ENCODE measurements at places on chromosomes 12 and 14.

DNA sequence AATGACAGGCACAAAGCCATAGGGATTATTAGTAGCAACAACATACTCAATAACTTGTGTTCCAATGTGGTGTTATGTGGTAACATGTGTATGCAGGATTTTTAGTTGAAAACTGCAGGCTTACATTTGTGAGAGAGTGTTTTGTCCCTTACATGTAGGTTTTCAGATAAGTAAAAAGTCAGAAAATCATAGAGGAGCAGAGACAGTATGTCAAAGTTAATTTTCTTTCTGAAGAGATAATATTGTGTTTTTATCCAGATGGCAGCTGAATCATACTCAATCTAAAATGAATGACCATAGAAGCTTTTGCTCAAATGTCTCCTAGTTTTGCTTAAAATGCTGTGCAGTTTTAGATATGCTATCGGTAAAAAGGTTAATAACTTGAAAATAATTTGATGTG, 277.0 kb downstream of the TRHDE start:
- no peak for DNase-seq

- no peak for DNase-seq
These were observed 69.9 kb downstream of the RASSF3 start for GRCh38 chr12:64680235-64680634.

DNA sequence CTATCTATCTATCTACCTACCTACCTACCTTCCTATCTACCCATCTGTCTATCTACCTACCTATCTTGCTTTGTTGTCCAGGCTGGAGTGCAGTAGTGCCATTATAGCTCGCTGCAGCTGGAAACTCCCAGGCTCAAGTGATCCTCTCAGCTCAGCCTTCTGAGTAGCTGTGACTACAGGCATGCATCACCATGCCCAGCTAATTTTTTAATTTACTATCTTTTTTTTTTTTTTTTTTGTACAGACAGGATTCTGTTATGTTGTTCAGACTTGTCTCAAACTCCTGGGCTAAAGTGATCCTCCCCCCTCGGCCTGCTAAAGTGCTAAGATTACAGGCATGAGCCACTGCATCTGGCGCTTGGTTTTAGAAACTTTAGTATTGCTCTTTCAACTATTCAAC, 762.4 kb downstream of the SLC6A15 start:
- DNase-seq, result no peak

- no peak for DNase-seq
These were observed 61.6 kb downstream of the RIN3 start for GRCh38 chr14:92575061-92575747.

DNA sequence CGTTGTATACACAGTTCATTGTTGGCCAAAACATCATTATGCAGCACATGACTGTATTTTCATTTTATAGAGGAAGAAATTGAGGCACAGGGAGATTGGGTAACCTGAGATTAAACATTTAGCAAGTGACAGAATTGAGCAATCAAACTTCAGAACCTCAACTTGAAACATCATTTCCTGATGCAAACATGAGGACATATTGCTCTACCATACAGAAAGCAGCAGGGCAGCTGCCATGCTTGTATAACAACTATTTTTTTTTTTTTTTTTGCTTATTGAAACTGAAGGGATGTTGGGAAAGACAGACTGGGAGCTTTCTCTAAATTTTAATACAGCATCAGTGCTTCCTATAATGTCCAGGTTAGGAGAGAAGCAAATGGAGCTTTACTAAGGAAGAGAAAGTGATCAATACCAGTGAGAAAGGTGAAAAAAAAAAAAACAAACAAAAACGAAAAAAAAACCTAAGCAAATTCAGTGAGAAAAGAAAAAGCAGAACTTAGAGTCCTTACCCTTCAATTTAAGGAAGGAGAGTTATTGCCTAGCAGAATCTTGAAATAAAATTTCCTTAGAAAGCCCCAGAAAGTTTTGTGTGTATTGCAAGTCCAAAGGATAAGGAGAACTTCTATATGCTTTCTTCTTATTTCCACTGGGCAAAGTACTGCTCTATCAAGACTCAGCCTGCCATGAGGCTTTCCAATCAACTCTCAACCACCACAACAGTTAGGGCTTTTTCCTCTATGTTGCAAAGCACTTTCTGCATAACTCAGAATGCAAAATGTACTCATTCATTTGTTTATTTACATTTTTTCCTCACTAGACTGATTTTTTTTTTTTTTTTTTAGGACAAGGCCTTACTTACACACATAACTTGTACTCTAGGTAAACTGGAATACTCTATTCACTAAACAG, 21.6 kb downstream of the BTG1 start:
- DNase-seq, result no peak

- no peak for DNase-seq
These were observed 23.9 kb downstream of the FERMT2 start for GRCh38 chr14:52926953-52927352.
